ENCODE measurements at places on chromosomes 11 and 22.

DNA sequence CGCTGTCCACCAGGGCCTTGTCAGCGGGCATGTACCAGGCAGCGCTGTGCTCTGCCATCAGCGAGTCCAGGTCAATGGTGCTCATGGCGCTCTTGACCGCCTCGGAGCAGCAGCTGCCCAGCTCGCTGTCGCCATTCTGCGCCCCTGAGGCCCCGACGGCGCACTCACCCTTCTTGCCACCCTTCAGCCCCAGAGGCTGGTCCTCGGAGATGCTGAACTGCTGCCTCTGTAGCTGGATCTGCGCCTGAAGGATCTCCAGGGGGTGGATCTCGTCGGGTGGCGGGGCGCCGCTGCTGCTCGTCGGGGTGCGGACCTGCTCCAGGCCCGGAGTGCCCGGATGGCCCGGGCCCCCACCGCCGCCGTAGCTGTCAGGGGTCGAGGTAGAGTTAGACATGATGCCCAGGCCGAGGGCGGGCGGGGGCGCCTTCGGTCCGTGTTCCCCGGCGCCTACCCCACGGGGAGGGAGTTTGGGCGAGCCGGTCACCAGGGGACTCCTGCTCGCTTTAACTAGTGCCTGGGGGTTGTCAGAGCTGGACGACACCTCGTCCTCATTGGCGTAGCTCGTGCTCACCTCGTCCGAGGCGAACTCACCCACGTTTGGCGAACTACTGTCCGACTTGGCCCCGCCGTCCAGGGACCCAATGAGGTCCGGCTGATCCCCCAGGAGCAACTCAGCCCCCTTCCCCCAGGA, 4.6 kb downstream of the MN1 start:
- DNase-seq, result no peak

- no peak for DNase-seq
These were observed 346.8 kb downstream of the OR4C45 start for GRCh38 chr11:50379484-50379883.

DNA sequence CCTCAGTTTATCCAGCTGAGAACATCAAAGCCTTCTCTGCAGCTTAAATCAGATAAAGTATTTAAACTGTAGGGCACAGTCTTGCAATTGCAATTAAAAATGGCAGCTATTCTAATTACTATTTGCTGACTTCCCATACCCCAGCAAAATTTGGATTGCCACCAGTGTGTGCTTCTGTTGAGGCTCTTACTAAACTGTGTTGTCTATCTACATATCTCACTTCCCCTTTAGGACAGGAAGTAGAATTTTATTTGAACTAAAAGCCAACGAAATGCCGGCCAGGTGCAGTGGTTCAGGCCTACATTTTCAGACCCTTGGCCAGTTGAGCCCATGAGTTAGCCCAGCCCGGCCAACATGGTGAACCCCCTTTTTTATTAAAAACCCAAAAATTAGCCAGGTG, 7.1 kb downstream of the SAA4 start:
- DNase-seq, result no peak

- no peak for DNase-seq
These were observed 19.4 kb downstream of the TMPRSS13 start for GRCh38 chr11:117909611-117910382.

GRCh38 chr11:60878245-60879101, 11.1 kb downstream of the ZP1 start:
- no peak for DNase-seq

DNA sequence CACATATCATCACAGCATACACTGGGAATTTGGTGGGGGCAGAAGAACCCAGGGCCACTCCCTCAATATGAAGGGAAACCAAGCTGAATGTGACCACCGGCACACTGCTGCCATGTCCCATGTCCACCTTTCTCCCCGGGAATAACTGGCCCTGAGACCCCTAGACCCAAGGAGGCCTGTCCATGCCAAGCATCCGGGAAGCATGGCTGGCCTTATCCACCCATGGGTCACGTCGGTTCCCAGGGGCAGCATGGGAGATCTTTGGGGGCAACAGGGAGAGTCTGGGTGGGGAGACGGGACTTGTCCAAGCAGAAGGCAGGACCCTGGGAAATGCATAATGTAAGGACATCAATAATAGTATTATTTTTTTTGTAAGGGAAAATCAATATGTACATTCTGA, 10.4 kb upstream of the MIEF1 start:
- DNase-seq, result no peak

DNA sequence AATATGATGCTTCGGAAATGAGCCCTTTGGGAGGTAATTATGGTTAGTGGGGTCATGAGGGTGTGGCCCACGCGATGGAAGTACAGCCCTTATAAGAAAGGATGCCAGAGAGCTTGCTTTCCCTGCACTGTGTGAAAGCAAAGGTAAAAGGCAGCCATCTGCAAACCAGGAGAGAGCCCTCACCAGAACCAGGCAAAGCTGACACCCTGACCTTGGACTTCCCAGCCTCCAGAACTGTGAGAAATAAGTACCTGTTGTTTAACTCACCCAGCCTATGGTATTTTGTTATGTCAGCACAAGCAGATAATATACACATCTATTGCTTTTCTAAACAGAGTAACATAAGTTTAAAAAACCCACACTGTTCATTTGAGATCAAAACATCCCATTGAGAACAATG, 50.7 kb downstream of the SYN3 start:
- no peak for DNase-seq

- DNase-seq, result no peak
These were observed 127.4 kb upstream of the OPCML start for GRCh38 chr11:133659538-133660201.
